ENCODE measurements at places on chromosomes 1 and 21. TPM values are rescaled to one million over a fixed set of nuclear protein-coding genes. Genes with fewer than 3 reads are reported as not detected.

DNA sequence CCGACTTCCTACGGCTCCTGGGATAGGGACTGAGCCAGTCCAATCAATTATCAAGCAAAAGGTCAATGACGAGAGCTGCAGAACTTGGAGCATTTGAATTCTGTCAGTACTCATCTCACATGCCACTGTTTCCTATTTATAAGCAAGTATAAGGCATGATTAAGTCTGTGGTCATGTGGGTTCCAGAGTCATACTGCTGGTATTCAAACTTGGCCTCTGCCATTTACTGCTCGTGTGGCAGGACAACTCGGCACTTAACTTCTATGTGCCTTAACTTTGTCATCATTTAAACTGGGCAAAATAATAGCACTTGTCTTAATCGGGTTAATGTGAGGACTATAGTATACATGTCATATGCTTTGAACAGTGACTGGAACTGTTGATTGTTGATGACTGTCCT is 44.9 kb upstream of the TNFSF18 start:
- peak; percentile 83 for DNase-seq

GRCh38 chr1:86687595-86687994 is 16.8 kb upstream of the SH3GLB1 start:
- peak; percentile 24 for DNase-seq

GRCh38 chr1:62241371-62242131 is 46.9 kb downstream of the L1TD1 start:
- DNase-seq = no peak

GRCh38 chr1:161398900-161399256 is 31.2 kb upstream of the CFAP126 start:
- DNase-seq = no peak

The IGFN1 gene
- 1.1 TPM for total RNA-seq
